ENCODE measurements at places on chromosomes 11 and 22.

GRCh38 chr11:23727794-23728193, 769.1 kb upstream of the LUZP2 start:
- no peak for DNase-seq

- no peak for DNase-seq
Measured at GRCh38 chr11:112511271-112511670, 250.6 kb upstream of the PLET1 start.

DNA sequence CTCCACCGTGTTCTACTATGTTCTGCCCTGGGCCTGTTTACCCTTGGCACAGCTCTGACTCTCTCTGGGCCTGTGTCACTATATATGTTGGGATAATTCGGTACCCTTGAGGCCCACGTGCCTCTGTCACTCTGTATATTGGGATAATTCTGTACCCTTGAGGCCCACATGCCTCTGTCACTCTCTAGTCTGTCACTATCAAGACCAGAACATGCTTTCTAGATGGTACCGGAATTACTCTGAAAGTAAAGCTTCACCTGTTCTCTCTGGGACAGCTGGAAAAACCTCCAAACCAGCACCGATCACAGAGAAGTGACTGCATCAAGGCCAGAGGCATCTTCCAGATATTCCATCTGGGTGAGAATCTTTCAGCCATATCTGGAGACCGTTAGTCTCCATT, 9.3 kb upstream of the FCHSD2 start:
- no peak for DNase-seq

- DNase-seq, result no peak
Measured at GRCh38 chr22:38129021-38129420, 18.5 kb upstream of the BAIAP2L2 start.

- no peak for DNase-seq
Measured at GRCh38 chr22:36764641-36765040, 11.3 kb downstream of the IFT27 start.

DNA sequence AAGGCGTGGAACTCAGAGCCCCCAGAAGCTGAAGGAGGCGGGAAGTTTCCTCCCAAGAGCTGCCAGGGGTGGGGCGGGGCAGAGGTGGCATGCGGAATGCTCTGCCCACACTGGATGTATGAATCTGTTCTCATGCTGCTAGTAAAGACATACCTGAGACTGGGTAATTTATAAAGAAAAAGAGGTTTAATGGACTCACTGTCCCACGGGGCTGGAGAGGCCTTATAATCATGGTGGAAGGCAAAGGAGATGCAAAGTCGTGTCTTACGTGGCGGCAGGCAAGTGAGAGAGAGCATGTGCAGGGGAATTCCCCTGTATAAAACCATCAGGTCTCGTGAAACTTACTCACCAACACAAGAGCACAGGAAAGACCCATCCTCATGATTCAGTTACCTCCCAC, 57.6 kb downstream of the SMIM38 start:
- no peak for DNase-seq

DNA sequence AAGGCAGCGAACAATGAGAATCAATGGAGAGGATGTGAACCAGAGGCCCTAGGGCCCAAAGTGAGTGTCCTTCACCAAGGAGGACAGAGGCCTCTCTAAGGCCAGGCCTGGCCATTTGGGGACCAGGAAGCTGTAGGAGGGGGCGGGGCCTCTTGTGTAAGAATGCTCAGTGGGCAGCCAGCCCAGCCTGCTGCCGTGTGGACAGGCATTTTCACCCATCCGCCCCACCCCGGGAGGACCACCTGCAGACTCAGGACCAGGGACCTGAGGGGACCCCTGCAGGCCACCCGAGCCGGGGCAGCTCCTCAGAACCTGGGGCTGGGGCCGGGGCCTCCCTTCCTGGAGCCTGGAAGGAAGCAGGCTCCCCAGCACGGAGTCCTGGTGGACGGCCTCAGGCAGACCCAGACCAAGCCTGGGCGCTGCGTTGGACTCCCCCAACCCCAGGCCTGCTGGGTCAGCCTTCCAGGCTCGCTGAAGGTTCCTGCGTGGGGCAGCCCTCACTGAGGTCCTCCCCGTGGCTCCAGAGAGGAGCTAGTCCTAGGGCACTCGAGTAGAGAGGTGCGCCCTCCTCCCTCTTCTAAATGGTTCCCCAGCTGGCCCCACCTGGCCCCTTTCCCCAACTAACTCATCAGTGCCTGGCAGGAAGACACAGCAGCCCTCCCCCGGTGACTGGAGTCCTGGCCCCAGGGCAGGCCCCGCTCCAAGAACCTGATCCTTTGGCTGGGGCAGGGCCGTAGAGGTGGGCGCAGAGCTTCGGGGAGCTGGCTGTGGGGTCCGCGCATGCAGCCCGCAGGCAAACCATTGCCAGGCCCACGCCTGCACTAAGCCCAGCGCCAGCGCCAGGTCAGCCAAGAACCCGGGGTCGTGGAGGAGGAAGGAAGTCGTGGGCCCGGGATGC, 1.5 kb upstream of the TRABD start:
- DNase-seq, result no peak

GRCh38 chr22:31742115-31742514, 7.8 kb downstream of the PRR14L start:
- no peak for DNase-seq

- no peak for DNase-seq
Measured at GRCh38 chr22:46362203-46362933, 26.9 kb downstream of the TRMU start.

GRCh38 chr11:9951807-9952206, 287.9 kb downstream of the SWAP70 start:
- DNase-seq, result no peak

DNA sequence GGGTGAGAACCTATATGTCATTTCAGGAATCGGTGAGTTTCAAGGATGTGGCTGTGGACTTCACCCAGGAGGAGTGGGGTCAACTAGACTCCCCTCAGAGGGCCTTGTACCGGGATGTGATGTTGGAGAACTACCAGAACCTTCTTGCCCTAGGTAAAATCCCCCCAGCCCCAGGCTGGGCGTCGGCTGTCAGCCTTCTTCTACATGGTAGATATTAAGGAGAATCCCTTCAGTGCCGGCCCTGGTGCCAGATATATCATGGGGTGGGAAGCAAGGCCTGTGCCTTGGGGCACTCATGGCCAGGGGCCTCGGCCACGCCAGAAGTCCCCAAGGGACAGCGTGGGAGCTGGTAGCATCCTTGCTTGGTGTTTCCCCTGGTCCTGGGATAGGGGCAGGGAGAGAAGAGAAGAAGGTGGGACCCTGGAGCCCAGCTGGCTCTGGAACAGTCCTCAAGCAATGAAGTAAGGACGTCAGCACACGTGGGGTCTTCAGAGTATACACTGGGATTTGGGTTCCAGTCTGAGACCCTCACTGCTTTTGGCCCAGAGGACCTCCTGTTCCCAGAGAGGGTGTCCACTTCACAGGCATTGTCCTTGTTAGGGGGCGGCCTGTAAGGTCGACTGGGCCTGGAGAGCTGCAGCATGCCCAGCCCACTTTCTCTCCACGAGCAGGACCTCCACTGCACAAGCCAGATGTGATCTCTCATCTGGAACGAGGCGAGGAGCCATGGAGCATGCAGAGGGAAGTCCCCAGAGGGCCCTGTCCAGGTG, 6.8 kb downstream of the ZNF74 start:
- DNase-seq, result no peak
